ENCODE measurements at places on chromosomes 1 and 21. TPM values are rescaled to one million over a fixed set of nuclear protein-coding genes. Genes with fewer than 3 reads are reported as not detected.

Gene RASSF5
- total RNA-seq = 5.3 TPM

Gene CTTNBP2NL
- total RNA-seq = 21.5 TPM

Gene HSD3B2
- not detected for total RNA-seq

Gene CRYAA
- not detected for total RNA-seq

Gene NCF2
- total RNA-seq = 9.7 TPM

Gene GLMP
- total RNA-seq = 28.8 TPM

Gene OR2AJ1
- total RNA-seq = not detected

Gene RIPPLY3
- total RNA-seq = 0.62 TPM

DNA sequence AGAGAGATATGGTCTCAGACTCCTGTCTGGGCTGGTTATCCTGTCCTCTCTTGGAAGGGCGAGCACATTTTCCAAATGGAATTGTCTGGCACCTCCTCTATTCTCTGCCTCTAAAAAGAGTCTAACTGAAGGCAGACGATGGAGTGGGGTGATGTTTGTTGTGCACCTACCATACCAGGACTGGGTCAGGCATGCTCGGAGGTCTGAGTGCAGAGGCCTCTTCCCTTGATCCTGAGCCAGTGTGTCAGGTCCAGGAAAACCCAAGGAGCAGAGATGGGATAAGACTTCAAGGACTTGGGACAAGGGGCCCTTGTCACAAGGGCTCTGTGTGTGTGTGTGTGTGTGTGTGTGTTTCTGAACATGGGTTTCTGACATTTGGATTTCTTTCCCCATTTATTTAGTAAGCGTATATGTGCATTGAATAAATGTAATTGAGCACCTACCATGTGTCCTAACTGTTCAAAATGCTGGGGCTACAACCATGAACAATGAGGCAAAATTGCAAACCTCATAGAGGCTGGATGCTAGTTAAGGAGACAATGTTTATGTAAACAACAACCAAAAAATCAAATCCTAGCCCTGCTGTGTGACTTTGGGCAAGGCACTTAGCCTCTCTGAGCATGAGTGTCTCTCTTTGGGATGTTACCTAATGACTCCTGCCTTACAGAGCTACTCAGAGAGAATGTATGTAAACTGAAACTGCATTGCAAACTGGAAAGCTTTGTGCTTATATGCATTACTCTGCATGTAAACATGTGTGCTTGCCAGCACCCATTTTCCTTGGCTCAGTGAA is 276.3 kb downstream of the FOXD2 start:
- DNase-seq = no peak

DNA sequence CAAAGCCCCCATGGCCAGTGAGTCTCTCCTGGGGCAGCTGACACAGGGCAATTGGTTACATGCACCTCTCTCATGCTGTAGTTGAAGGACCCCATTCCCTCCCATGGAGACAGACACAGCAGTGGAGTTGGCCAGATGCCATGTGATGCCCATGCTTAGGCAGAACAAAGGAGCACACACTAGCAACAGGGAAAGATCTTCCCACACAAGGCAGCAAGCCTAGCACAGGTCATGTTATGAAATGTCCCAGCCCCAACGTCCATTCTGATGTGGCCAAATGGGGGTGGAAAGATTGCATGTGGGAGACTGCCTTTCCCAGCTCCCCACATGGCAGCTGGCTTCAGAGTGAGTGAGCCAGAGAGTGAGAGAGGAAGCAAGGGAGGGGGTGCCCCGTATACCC is 34.5 kb downstream of the AADACL4 start:
- no peak for DNase-seq

DNA sequence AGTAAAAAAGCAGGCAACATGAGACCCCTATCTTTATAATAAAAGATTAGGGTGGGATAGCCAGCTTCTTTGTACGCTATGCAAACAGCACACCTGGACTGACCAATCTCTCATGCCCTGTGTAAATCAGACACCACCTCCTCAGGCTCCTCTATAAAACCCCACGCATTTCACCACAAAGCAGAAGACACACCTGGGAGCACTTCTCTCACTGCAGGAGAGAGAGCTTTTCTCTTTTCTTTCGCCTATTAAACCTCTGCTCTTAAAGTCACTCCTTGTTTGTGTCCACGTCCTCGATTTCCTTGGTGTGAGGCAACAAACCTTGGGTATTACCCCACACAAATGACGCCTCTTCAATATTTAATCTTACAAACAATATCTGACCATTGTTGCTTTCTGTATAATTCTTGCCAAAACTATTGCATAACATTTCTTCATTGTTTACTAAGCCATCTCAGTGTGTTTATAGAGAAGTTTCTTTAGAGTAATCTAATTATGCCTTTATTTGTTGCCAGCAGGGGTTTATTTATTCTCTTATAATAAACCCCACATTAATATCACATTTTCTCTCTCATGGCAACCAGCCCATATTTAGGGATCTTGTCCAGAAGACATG is 31.6 kb upstream of the NUF2 start:
- DNase-seq = no peak

DNA sequence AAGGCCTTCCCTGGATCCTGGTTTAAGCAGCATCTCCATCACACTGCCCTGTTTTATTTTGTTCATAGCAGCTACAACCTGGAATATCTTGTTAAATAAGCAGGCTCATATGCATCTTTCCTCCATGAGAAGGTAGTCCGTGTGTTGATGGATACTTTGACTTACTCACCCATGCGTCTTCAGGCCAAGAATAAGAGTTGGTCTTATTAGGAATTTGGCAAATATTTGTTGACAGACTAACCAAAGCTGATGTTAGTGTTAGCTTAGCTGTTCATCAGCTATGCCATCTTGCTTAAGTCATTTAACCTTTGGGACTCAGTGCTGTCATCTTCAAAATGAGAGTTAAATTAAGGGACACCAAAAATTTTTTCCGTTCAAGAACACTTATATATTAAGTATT is 59.2 kb downstream of the SASS6 start:
- no peak for DNase-seq

- no peak for DNase-seq
These were observed 228.5 kb upstream of the C1orf174 start for GRCh38 chr1:4128616-4129015.

- DNase-seq = no peak
These were observed 187.0 kb downstream of the TPR start for GRCh38 chr1:186188004-186188539.

- no peak for DNase-seq
These were observed 238.4 kb downstream of the GPATCH2 start for GRCh38 chr1:217392441-217392840.

DNA sequence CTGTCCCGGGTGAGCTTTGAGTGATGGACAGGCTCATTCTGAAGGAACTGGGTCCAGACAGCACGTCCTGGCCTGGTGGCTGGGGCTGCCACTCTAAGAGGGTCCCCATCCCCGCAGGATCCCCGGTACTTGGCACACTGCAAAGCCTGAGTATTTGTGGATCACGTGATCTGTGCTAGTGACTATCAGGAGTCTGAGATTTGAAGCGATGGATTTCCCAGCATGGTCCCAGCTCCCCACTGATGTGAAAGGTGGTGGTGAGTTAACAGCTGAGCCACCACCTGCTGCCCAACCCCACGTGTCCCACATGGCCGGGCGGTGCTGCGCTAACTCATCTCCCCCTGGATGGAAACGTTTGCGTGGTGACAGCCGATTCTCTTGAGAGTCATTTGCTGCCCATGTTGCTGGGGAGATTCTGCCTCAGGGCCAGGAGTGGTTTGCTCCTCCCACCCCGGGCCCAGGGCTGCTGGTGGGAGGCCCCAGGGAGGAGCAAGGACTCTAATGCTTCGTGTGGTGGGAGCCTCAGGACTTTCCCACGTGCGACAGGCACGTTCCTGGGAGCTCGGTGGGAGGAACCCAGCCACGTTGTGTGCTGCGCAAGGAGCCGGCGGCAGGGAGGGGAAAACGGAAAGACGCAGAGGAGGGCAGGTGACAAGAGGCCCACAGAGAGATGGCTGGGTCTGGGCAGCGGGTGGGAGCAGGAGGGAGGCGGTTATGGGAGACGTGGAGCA is 15.1 kb downstream of the FAAP20 start:
- no peak for DNase-seq

GRCh38 chr1:167428395-167428794 is 89.9 kb downstream of the CD247 start:
- DNase-seq = no peak

- no peak for DNase-seq
These were observed 63.9 kb downstream of the CSMD2 start for GRCh38 chr1:34101151-34101550.

DNA sequence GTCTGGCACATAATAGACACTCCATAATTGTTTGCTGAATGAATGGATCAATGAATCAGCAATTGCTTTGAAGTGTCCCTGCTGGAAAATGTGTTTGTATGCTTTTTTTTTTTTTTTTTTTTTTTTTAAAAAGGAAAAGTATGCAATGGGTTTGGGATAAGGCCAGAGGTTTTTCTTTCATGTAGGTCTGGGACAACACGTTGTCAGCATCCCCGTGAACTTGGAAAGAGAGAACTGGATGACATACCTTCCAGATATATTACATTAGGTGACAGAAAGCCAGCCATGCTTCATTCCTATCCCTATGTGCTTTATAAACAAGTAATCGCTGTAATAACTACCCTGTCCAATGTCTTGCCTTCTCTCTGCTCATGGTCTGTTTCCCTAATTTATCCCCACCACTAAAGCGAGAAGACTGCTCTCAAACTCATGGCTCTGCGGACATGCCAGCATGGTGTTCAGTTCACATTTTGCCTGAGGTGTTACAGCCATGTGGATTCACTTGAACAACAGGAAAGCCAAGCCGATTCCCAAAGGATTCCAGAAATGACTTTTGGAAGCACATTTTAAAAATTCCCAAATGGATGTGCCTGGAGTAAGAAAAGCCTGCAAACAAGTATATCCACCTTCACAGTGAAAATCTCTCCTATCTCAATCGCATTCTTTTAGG is 34.8 kb upstream of the GREM2 start:
- DNase-seq = no peak

GRCh38 chr1:63693944-63694571 is 79.8 kb upstream of the ROR1 start:
- no peak for DNase-seq

DNA sequence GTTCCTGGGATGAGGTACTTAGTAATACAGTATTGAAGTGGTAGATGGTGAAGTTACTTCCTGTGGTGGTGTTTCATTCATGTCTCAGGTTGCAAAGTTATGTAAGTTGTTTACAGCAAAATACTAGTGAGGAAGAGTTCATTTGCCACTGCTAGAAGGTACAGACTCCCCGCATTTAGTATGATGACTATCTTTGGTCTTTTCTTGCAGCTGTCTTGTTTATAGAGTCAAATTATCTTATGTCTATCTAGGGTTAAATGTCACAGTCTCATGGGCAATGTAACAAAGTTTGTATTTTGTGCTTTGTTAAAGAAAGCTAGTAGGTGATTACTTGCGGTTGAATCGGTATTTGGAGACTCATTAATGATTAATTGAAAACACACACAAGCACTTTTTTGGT is 50.2 kb downstream of the LRRC8D start:
- no peak for DNase-seq

GRCh38 chr1:46532095-46532494 is 19.4 kb downstream of the KNCN start:
- DNase-seq = no peak

DNA sequence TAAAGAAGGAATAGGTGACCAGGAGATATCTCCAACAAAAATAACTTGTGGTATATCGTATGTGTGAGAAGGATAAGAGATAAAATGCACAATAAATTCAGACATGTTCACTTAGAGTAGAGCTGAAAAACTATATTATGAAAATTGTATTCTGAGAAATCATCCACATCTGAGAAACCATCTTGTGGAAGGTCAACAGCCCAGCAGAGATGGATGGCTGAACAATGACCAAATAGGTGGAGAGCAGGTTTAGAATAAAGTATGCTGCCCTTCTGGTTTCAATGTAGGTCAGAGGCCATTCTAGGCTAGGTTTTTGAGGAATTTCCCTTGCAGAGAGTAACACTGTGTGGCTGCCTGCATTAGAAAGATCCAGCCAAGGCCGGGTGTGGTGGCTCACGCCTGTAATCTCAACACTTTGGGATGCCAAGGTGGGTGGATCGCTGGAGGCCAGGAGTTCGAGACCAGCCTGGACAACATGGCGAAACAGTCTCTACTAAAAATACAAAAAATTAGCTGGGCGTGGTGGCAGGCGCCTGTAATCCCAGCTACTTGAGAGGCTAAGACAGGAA is 8.8 kb upstream of the UAP1 start:
- no peak for DNase-seq

GRCh38 chr1:43874716-43875115 is 58.9 kb upstream of the ARTN start:
- no peak for DNase-seq

- no peak for DNase-seq
These were observed 3.5 kb downstream of the RGS4 start for GRCh38 chr1:163072658-163073057.

GRCh38 chr21:36708286-36709029 is 9.5 kb downstream of the SIM2 start:
- no peak for DNase-seq

DNA sequence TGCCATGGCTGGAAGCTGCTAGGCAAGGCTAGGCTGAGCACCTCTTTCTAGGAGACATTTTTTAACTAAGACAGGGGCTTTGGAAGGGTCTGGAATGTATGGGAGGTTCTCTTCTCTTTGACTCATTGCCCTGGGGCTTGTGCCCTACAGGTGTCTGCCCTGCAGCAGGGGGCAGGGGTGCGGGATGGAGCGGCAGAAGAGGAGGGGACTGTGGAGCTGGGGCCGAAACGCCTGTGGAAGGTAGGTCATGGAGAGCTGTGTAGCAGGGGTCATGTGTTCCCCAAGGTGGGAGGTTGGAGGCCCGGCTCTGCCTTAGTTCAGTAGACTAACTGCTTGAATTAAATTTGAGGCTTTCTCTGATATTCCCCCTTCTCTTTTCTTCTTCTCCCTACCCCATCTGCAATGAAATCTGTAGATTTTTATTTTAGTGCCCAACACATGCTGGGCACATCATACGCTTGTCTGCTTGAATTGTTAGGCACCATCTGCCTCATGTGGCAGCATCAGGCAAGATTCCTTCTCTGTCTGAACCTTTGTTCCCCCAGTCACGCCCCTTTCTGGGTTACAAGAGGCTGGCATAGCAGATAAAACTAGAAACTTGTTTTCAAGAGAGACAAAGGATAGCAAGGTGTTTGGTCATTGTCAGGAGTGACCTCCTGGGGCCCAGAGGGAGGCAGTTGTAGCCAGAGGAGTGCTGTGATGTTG is 18.4 kb downstream of the PPFIA4 start:
- no peak for DNase-seq

Data from uterus (tissue), 4 donors.